ENCODE measurements at places on chromosomes 3 and 15.

DNA sequence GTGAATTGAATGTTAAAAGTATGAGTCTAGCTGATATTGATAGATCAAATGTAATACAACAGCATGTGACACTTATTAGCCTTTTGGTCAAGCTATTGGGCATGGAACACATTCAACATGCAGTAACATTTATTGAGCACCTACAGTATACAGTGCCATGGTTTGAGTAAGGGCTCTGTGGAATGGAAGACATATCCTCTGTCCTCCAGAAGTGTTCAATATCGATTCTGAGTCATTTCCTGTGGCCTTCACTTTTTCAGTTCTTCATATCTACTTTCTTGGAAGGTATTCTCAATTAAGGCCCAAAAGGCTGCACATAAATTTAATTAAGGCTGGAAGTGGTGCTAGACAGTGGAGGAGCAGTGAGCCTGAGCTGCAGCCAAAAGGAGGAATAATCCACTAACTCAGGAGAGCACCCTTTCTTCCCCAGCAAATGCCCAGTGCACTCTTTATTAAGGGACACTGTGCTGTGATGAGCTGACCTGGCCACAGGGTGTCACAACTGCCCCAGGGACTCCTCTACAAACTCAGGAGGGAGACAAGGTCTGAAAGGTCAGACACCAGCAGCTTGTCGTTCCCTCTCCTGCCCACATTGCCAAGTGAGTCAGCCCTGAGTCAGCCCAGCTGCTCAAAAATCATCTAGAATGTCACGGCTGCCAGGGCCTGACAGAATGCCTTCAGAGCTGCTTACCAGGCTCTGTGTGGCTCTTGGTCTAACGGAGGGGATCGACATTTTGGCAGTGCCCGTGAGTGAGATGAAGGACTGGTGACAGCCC is 544.8 kb downstream of the AGBL1 start:
- peak; percentile 69 for DNase-seq

DNA sequence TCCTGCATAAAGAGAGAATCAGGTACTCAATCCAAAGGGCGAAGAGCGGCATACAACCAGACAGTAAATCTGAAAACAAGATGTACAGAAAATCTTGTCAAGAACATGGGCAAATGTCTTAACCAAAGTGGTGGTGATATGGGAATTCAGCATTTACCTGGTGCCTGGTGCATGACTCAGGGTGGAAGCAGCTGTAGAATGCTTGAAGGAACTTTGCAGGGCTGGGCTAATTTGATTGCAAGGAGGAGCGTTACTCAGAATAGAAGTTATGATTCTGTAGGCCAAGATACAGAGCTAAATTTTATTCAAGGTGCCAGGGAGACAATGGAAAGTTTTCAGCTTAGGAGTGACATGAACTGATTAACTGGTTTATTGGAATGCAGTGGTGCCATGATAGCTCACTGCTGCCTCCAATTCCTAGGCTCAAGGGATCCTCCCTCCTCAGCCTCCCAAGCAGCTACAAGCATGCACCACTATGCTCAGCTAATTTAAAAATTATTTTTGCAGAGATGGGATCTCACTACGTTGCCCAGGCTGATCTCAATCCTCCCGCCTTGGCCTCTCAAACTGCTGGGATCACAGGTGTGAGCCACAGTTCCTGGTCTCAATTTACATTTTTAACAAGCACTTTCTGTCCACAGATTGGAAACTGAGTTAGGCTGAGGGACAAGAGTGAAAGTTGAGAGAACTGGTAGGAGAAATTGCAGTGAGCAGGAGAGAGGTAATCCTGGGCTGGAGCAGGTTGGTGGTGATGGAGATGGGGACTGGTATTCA is 91.5 kb upstream of the TBC1D5 start:
- no peak for DNase-seq

- no peak for DNase-seq
Observed at GRCh38 chr15:63972801-63973200, 73.5 kb downstream of the DAPK2 start.

DNA sequence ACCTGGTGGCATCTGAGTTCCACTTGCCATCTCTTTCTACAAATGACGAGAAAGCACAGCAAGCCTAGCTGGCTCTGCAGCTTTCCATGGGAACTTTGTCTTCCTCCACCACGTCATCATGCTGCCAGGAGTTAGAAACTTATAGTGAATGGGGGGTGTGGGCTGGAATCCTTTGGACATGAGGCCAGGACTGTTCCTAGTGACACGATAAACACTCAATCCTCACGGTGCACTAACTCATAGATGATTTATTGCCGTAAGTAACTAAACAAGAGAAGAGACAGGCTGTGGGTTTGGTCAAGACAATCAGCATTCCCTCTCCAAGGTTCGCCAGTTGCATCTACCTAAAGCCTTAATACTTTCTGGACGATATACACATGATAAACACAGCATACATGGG is 50.6 kb downstream of the OXNAD1 start:
- DNase-seq: no peak

DNA sequence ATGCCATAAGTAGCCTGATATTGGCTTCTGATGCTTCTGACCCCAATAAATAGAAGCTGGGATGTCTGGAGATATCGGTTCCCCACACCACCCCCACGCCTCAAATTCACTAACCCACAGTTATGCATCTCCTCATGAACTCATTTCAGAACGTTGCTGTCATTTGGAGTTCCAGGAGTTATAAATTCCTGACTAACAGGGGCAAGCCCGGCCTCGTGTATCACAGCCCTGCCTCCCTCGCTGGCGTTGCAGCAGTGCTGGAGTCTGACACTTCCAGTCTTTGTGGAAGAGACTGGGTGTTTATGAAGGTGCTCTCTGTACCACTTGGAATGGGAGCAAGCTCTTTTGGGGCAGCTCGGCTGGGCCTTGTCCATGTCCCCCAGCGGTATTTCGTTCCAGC is 101.0 kb downstream of the ANP32A start:
- no peak for DNase-seq

DNA sequence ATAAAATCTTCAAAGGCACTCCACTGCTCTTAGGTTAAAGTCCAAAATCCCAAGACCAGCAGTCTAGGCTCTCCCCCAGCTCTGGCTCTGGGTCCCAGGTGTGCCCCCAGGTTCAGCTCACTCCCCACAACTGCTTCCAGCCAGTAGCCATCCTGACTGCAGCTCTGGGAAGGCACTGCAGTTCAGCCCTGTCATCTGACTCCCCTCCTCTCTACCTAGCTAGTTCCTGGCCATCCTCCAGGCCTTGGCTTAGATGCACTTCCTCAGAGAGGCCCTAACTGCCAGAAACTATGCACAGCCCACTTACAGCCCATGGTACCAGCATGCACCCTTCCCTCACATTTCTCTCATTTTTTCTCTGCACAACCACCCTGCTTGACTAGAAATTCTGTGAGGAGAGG is 25.5 kb downstream of the TBC1D2B start:
- DNase-seq: no peak

DNA sequence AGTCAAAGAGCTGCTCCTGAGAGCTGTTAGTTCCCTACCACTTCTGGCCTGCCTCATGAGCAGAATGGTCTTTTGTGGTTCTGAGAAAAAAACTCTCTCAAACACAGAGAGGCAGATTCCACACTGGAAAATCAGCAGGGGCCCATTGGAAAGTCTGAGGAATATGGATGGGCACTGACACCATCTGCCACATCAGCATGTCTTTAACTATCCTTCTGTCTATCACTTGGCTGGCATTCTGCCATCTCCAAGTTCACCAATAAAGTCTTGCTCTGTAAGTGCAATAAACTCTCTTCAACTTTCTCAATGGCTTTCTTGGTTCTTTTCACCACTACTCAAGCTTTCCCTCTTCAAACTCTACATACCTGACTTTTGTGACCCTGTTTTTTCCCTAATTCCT is 101.3 kb upstream of the GALNT15 start:
- no peak for DNase-seq

DNA sequence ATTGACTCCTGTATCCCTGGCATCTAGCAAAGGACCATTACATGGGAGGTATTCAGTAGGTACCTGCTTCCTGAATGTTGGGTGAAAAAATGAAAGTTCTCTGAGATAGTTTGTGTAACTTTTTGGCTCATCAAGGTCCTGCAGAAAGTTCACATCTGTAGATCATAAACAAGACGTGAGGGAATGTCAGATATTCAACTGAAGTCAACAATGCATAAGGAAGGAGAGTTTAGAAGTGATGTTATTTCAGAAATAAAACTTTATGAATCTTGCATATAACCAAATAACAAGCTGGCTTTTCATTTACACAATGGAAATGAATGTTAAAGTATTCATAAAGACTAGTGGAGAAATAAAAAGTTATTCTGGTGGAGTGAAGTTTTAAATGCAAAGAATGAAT is 73.4 kb upstream of the RBMS3 start:
- no peak for DNase-seq

- DNase-seq: no peak
Observed at GRCh38 chr3:80618295-80619256, 850.8 kb upstream of the ROBO1 start.

DNA sequence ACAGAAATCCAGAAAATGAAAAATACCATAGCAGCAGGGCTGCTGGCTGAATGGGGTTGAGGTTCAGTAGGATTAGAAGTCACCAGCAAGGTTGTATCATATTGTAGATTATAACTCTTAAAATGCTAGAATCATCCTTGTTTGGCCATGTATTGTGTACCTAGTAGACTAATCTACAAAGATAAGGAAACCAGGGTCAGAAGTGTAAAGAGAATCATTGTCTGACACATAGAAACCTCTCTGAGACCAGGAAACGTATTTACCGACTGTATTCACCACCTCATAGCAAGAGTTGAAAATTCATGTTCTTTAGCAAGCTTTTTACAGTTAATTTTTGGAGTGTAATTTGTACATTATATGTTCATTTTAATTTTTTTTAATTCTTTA is 168.8 kb downstream of the ECT2 start:
- DNase-seq: no peak

- DNase-seq: no peak
Observed at GRCh38 chr15:49984436-49984835, 134.6 kb downstream of the ATP8B4 start.

- DNase-seq: no peak
Observed at GRCh38 chr15:80072285-80072994, 13.0 kb downstream of the ZFAND6 start.

GRCh38 chr15:90249203-90249863 is at the start of gene TTLL13:
Gene TTLL13, plus strand, starts transcription at chr15:90249556. Its CDS starts 1,075 bp downstream, at chr15:90250631.
- peak; percentile 72 for DNase-seq

DNA sequence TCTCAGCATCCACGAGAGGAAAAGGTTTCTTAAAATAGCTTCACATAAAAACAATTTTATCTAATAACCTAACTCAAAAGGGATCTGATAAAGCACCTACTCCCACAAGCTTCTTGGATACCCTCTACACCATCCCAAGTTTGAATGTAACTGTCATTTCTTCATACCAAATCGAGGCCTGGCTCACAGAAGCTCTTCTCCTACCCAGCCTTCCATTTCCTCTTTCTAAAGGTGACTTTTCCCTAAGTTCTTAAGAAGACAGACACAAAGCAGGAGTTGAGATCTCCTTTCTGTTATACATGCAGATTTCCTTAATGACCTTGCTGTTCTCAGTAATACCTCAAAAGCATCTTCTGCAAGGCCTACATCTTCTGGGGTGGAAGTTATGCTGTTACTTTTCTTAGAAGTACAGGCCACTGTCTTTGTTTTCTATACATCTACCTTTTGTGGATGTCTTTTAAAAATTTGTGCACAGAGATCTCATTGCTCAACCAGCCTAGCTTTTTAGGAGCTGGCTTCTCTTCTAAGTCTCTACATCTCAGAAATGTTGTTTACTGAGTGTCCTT is 3.4 kb upstream of the LRRIQ4 start:
- no peak for DNase-seq

- peak; percentile 3 for DNase-seq
Observed at GRCh38 chr3:154018100-154018696, 103.0 kb upstream of the ARHGEF26 start.

- DNase-seq: no peak
Observed at GRCh38 chr3:55617385-55617784, 130.3 kb upstream of the WNT5A start.

DNA sequence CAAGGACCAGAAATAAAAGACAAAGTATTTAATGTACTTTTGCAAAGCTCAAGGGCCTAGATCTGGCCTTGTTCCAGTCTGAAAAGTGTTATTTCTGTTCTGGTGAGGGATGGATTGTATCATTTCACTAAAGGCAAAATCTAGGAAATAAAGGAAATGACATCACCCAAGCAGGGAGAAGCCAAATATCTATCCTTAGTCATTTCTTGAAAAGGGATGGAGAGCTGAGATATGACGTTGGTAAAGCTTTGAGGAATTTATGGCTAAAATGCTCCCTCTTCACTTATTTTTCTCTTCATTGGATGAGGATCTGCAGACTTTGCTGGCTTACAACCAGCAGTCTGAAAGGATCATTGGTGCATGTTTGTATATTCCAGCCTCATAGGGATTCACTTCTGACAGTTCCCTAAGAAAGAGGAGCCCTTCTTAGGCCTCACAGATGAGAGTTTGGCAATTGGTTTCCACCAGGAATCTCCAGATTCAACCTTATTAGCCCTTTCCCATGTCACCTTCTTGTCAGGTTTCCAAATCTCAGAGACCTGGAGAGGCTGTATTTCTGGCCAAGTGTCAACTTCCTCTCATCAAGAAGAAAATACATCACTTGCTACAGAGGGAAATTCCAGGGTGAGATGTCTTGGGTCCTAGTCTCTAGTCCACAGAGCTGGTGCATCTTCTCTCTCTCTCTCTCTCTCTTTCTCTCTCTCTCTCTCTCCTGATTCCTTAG is 93.7 kb upstream of the BOC start:
- no peak for DNase-seq

- no peak for DNase-seq
Observed at GRCh38 chr3:123524981-123525380, 59.9 kb downstream of the HACD2 start.

- no peak for DNase-seq
Observed at GRCh38 chr3:17044855-17045254, 160.1 kb downstream of the PLCL2 start.

- no peak for DNase-seq
Observed at GRCh38 chr3:142595581-142595950, 627 bp upstream of the PLS1 start.

- no peak for DNase-seq
Observed at GRCh38 chr3:97896129-97896528, 74.3 kb downstream of the CRYBG3 start.

DNA sequence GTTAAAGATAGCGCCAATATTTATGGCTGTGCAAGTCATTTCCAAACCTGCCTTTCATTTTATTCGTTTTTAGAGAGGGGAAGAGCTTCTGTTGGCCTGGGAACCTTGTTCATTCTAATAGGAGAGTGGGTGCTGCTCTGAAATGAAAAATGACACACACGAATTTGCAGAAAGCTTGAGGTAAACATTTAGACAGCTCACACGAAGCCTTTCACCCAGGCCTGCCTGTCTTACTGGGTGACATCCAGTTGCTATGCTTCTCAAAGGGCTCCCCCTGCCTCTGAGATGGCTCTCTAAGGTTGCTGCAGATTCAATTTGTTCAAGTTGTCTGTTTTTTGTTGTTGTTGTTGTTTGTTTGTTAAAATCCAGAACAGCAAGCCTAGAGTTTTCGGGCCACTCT is 18.2 kb downstream of the PEX5L start:
- DNase-seq: no peak

- DNase-seq: peak; percentile 68
Observed at GRCh38 chr15:40104865-40105516, 3.7 kb downstream of the BMF start.

GRCh38 chr15:96264351-96264798 is 66.1 kb upstream of the NR2F2 start:
- no peak for DNase-seq

GRCh38 chr3:194744826-194745225 is 59.1 kb downstream of the FAM43A start:
- DNase-seq: no peak

Data from stimulated activated CD4-positive, alpha-beta T cell treated with anti-CD3 and anti-CD28 coated beads, TNF-alpha, amount 100 ng/mL, for 48 hours (primary cell).